NCI-H774 (cell line): ENCODE measurements at places on chromosomes 1 and 21.

- no peak for DNase-seq
These were observed 63.1 kb upstream of the DPT start for GRCh38 chr1:168792142-168792541.

GRCh38 chr1:185812934-185813333 is 78.7 kb downstream of the HMCN1 start:
- no peak for DNase-seq

- no peak for DNase-seq
These were observed 62.2 kb downstream of the GORAB start for GRCh38 chr1:170594066-170594626.

GRCh38 chr1:220389634-220390033 is 117.4 kb upstream of the RAB3GAP2 start:
- no peak for DNase-seq

DNA sequence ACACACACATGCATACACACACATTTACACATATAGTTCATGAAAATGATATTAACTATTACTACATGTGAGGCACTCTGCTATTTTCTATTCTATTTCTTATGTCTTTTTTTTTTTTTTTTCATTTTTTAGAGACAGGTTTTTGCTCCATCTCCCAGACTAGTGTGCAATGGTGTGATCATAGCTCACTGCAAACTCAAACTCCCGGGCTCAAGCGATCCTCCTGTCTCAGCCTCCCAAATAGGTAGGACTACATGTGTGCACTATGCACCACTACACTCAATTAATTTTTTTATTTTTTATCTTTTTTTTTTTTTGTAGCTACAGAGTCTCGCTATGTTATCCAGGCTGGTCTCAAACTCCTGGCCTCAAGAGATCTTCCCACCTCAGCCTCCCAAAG is 48.8 kb upstream of the RAB4A start:
- no peak for DNase-seq

GRCh38 chr21:31945546-31945945 is 72.7 kb downstream of the HUNK start:
- DNase-seq: no peak

DNA sequence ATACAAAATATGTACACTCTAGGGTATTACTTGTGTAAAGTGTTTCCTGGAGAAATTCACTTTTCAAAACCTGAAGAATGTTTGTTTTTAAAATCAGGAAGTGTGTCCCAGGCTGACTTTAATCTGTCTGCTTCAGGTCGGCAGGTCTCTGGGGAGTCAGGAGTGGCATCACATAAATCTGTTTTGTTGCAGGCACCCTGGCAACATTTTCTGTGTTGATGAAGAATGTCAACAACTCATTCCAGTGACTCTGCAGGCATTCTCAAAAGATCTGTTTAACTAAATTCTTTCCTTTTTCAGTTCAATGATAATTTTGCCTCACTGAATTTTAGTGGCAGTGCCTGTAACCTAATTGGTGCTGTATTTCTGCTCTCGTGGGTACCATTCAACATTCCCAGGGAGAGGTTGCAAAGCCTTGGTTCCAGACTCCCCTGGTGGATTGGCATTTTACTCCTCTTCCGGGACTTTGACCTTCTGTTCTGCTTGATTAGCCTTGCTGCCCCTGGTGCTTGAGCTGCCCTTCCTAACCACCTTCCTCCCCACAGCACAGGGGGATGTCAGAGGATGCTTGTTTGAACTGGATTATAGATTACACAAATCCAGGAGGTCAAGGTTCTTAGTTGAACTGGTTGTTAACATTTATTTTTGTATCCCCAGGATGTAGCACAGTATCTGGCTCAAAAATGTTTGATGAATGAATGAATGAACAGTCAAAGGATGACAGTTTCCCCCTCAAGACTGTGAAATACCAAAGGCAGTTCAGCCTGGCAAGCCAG is 55.4 kb upstream of the LPGAT1 start:
- no peak for DNase-seq

DNA sequence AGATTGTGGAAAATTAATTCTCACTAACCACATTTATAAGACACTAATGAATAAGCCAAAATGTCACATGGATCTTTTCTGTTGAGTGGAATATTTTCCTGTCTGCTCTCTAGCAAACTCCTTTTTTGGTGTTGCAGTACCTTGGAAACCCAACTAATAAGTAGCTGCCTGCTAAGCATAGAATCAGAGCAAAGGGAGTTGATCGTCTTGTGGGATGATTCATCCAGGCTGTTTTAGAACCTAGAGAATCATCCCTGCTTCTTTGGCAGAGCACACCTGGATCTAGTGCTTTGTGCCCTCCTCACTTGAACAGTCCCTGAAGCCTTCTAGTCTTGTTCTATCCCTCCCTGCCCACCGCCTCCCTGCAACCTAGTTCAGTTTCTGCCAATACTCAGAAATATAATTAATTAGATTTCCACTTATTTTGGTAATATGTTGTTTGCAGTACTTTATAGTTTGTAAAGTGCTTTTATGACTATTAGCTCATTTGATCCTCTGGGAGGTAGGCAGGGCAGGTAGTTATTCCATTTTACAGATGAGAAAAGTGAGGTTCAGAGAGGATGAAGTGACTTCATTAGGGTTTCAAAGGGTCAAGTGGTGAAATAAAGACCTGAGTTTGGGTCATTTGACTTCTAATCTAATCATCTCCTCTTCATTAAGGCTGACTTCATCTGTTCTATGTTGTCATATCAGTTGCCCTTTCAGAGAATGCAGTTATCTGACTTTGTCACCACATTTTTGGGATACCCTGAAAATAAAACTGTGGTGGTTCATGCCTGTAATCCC is 2.5 kb downstream of the AGO4 start:
- no peak for DNase-seq

- DNase-seq: peak; percentile 35
These were observed 27.5 kb downstream of the ARID1A start for GRCh38 chr1:26723013-26723991.

- no peak for DNase-seq
These were observed 40.0 kb downstream of the COQ8A start for GRCh38 chr1:226980122-226980560.

DNA sequence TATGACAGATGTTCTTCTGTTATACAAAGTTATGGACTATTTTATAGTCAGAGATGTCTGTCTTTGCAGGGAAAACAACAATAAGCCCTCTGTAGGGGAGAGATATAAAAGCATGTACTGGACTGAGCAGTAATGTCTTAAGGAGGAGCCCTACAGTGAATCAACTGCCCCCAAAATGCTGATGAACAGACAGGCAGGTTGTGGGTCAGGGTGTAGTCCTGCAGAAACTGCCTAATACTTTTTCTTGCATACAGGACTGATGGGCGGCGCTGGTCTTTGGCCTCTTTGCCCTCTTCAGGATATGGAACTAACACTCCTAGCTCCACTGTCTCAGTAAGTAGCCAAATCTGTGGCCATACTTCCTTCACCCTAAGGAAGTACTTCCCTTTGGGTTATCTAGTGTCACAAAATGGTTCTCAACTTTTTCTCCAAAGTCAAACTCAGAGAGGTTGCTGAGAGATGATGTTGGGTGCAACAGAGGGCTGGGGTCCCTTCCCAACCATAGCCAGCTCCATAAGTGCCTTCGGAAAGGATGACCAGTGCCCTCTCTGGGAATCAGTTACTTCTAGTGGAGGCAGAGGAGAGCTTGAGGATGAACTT is 129.8 kb downstream of the PIK3R3 start:
- DNase-seq: no peak

GRCh38 chr1:200081969-200082245 is 54.4 kb downstream of the NR5A2 start:
- no peak for DNase-seq

DNA sequence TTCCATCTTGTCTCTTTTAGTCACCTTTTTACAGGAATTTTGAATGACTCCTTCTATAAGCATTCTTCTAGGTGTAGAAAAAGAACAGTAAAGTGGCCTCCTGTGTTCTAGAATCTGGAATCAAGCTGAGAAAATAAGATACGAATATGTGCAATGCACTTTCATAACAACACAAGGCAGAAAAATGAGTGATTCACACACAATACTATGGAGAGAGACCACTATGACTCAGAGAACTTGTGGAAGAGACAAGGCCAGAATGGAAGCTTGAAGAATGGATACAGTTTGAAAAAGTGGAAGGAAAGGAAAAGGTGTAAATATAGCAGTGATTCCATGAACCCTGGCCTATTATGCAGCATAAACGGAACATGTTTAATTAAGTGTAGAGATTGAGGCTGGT is 57.1 kb upstream of the SAMSN1 start:
- no peak for DNase-seq

- DNase-seq: no peak
These were observed 5.1 kb downstream of the PMF1 start for GRCh38 chr1:156217871-156218270.
